ENCODE measurements at places on chromosomes 3 and 15.

DNA sequence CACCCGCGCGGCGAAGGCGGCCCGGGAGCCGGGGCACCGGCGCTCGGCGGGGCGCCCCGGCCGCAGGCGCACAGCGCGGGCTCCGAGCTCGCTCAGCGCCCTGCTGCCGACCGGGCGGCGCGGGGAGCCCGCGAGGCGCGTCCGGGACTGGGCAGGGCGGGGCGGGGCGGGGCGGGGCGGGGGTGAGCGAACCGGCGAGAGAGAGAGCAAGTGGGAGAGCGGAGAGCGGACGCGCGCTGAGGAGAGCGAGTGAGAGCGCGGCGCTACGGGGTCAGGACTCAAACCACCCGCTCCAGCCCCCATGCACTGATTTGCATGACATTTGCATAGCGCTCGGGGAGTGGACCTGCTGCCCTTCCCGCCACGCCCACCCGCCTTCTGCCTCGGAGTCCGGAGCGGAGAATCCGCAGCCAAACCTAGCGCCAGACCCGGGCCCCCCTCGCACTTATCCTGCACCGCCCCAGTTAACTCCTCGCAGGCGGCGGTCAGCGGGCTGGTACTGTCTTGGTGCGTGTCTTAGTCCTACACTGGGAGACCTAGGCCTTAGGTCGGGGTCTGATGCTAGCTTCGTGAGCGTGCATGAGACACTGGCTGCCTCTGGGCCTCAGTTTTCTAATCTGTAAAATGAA is at the start of gene MYLK:
Gene MYLK, minus strand, starts transcription at position 130 of the 629 bp plus-strand sequence. CDS start 90,491 bp downstream, outside the sequence.
- peak; percentile 1 for DNase-seq

GRCh38 chr3:45509038-45509767 is 85.3 kb upstream of the LIMD1 start:
- no peak for DNase-seq

- DNase-seq, result no peak
Observed at GRCh38 chr3:80564391-80564790, 796.6 kb upstream of the ROBO1 start.

GRCh38 chr15:58742819-58743502 is 6.5 kb downstream of the ADAM10 start:
- no peak for DNase-seq

GRCh38 chr3:187957165-187957581 is 196.8 kb upstream of the LPP start:
- DNase-seq, result no peak

GRCh38 chr15:50189633-50190032 is 7.6 kb downstream of the SLC27A2 start:
- DNase-seq, result no peak

DNA sequence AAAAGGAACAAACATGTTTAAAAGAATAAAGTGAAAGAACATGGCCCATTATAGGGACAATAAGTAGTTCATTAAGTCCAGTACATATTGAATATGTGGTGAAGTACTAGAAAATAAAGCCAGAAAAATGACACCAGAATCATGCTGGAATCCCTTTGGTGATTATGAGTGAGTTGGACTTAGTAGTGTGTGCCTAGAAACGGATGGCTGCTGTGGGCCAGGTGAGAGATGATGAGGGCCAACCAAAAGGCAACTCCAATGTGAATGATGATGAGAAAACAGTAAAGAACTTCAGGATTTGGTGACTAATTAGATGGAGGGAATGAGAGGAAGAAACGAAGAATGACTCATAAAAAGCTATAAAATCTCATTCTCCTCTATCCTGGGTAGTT is 3.3 kb downstream of the CRYGS start:
- no peak for DNase-seq

DNA sequence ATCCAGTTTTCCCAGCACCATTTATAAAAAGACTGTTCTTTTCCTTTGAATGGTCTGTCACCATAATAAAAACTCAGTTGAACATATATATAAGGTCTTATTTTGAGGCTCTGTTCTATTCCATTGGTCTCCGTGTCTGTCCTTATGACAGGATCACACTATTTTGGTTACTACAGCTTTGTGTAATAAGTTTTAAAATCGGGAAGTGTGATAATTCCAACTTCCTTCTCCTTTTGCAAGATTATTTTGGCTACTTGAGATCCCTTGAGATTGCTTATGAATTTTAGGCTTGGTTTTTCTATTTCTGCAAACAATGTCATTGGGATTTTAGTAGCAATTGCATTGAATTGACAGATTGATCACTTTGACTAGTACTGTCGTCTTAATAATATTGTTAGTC is 35.7 kb downstream of the SACM1L start:
- DNase-seq, result no peak

DNA sequence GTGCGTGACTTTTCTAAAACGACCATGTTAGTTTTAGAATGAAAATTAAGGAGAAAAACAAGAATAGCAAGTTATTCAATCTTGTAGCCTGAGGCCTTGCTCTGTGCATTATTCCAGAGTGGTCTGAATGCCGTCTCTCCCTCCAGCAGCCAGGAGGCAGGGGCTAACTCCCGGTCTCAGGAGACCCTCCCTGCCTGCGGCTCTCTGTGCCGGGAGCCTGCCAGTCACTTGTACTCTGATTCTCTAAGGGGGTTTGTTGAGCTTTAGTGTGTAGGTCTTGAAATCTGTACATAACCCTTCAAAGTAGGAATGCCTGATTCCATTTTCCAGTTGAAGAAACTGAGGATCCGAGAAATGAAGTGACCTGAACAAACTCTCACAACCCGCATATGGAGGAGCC is 97.3 kb downstream of the ARNT2 start:
- DNase-seq, result no peak

DNA sequence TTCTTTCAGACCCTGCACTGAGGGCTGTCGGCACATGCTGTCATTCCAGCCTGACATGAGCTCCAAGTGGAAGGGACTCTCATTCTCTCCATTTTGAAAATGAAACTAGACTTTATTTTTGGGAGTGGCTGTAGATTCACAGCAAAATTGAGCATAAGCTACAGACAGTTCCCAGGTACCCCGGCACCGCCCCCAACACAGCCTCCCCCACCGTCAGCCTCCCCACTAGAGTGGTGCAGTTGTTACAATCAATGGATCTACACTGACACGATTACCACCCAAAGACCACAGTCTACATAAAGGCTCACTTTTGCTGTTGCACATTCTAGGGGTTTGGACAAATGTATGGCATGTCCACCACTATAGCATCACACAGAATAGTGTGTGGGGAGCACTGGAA is 29.5 kb upstream of the FGD5 start:
- DNase-seq, result no peak

GRCh38 chr15:86041399-86041798 is 38.3 kb upstream of the AGBL1 start:
- no peak for DNase-seq

- DNase-seq, result no peak
Observed at GRCh38 chr3:32392536-32393302, 1.1 kb downstream of the CMTM7 start.

DNA sequence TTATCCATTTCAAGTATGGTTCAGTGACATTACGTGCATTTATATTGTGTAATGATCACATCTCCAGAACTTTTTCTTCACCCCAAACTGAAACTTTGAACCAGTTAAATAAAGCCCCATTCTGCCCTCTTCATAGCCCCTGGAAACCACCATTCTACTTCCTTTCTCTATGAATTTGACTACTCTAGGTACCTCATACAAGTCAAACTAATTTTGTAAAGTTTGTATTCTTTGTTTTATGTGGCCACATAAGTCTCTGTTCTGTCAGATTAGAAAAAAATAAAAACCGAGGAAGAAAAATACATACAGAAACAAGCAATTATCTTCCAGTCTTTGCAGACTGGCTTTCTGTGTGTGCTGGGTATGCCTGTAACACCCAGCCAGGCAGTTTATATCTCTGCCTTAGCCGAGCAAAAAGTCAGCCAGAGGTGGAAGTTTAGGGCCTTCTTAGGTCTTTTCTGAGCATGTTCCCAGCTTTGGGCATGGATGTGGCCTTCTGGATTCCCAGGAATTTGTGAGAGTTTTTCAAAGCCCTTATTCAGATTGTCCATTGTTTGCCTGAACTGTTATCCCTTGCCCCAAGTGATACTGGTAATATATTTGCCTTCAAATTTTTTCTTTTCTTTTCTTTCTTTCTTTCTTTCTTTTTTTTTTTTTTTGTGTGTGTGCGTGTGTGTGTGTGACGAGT is 6.0 kb upstream of the GRAMD1C start:
- DNase-seq, result no peak

GRCh38 chr3:127739347-127740135 is 66.8 kb downstream of the ABTB1 start:
- DNase-seq, result no peak

- DNase-seq, result no peak
Observed at GRCh38 chr3:191235331-191236314, 36.6 kb downstream of the OSTN start.

DNA sequence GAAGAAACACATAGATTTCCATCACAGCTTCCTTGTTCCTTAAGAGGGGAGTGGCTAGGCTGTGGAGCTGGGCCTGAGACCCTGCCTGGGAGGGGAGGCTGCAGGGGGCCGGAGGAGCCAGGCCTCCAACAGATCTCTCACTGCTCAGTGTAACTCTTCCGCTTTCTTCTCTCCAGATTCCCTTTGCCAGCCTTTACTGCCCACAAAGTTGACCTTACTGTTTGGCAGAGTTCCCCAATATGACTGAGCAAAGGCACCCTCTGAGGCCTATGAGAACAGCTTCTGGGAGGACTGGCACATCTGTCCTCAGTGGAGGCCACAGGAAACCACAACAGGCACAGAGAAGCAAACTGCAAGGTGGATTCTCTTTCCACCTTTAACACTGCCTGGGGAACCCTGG is 38.1 kb downstream of the SLCO2A1 start:
- no peak for DNase-seq

DNA sequence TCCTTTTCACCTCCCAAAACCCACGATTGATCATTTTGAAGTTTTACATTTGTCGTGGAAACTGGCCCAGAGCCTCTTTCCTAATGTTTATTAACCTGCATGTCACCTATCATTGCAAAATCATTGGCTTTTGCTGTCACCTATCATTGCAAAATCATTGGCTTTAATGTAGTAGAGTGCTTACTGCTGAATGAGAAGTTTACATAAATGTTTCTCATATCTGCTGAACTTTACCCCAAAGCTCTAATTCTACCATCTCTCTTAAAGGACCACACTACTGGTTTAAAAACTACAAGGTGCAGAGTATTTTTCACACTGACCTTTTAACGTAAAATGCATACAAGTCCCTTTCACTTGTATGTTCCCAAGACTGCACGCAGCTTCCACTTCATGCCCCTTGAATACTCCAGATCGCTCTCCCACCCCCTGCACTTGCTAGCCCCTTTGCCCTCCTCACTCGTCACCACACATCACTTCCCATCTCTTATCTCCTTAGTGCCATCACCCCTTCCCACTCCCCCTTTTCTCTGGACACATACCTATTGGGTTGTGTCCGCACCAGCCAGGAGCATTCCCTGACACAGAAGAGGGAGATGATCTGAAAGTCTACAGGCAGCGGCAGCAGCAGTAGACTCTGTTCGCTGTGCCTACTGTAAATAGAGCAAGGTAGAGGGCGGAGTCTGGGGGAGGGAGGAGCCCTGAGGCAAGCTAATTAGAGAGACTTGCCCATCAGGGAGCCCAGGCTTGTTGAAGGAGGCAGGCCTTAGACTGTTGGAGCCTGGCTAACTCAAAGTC is 30.2 kb upstream of the ATOSA start:
- no peak for DNase-seq

GRCh38 chr3:189275852-189276251 is 104.1 kb downstream of the TPRG1 start:
- DNase-seq, result no peak

DNA sequence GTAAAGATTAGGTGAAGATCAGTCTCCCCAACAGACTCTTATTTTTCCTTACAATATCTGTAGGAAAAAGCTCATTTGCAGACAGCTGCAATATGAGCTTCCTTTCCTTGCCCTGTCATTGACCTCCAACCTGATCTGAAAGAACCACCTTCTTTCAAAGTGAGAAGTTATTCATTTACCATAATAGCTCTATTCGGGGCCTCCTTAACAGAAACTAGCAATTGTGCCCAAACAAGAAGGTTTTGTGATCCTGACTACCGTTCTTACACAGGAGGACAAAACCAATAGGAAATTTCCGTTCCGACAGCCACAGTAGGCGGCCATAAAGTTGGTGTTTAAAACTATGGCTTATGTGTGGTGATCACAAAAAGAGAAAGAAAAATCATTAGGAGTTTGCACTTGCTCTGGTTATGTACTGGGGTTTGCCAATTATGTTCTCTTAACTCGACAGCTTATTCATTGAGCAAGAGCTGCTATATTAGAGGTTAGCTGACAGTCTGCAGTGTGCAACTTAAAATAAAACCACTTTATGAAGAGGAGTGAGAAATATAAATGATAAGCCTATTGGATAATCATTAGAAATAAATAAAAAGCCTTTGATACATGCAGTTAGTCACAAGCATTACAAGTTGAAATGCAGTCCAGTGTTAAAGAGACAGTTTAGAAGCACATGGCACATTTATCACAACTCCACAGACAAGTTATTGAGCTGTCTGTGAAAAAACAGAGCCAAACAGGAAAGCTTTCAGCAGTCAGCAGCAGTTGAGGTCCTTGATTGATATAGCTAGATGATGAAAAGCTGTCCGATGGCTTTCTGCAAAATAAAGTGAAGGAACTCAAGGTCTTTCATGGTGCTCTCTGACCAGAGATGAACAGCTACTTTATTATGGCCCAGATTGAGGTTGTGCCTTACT is 199.8 kb downstream of the WDR72 start:
- no peak for DNase-seq

DNA sequence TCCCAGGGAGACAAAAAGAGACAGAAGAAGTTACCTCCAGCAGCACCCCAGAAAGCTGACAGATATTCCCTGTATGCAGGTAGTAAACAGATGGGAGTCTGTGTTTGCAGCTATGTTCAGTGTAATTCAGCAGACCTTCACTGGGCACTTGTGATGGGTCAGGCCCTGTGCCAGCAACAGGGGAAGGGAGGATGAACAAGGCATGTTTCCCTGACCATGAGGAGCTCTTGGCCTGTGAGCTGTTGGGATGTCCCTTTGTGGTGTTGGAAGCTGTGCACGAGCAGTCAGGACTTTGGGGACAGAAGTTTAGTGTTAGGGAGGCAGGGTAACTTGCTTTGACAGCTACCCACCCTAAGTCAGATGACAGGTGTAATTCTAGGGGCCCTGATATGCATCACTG is 106.0 kb upstream of the TRIM42 start:
- DNase-seq, result no peak

DNA sequence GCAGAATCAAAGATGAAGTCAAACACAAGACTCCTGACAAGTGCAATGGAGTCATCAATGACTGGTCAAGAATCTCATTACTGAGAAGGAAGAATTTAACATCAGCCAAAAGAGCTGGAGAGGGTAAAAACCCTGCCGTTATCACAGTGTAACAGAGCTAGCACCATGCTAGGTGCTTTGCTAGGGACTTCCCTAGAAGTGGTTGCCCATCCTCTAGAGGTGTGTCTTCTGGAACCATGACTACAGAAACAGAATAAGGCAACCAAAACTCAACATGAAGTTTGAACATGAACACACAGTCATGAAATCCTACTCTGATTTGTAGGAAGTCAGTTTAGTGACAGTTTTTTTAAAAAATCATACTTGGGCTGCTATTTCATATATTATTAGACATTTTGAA is 9.5 kb downstream of the ACAD11 start:
- DNase-seq, result no peak

- DNase-seq, result no peak
Observed at GRCh38 chr3:13502791-13503060, 22.6 kb downstream of the HDAC11 start.
